ENCODE measurements at places on chromosomes 5 and 9.

DNA sequence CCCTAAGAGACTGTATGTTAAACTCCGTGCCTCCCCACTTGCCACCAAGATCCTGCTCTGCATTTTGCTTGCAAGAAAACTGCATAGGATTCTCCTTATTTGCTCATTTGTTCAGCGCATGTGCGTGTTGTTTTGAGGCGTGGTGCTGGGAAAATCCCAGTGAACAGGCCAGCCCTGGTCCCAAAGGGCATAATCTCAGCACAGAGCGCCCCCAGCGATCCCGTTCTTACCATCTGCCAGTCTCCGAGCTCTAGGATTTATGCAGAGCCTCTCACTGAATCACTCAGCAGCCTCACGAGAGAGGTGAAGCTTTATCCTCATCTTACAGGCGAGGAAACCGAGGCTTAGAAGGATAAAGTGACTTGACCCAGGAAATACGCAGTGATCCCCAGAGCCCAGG lies 11.5 kb downstream of the PRRX2 start:
- DNase-seq: no peak

DNA sequence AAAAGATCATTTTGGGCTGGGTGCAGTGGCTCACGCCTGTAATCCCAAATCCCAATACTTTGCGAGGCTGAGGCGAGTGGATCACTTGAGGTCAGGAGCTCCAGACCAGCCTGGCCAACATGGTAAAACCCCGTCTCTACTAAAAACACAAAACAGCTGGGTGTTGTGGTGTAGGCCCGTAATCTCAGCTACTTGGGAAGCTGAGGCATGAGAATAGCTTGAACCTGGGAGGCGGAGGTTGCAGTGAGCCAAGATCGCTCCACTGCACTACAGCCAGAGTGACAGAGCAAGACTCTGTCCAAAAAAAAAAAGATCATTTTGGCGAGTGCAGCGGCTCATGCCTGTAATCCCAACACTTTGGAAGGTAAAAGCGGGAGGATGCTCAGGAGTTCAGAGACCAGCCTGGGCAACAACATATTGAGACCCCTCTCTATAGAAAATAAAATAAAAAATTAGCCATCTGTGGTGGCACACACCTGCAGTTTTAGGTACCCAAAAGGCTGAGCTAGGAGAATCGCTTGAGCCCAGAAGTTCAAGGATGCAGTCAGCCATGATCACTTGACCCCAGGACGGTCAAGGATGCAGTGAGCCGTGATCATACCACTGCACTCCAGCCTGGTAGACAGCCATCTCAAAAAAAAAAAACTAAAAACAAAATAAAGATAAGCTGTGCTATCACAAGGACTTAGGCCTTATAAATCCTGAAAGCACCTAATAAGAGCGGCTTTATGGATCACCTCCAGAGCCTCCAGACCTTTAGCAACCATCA lies 16.2 kb downstream of the PPP2CA start:
- DNase-seq: no peak

DNA sequence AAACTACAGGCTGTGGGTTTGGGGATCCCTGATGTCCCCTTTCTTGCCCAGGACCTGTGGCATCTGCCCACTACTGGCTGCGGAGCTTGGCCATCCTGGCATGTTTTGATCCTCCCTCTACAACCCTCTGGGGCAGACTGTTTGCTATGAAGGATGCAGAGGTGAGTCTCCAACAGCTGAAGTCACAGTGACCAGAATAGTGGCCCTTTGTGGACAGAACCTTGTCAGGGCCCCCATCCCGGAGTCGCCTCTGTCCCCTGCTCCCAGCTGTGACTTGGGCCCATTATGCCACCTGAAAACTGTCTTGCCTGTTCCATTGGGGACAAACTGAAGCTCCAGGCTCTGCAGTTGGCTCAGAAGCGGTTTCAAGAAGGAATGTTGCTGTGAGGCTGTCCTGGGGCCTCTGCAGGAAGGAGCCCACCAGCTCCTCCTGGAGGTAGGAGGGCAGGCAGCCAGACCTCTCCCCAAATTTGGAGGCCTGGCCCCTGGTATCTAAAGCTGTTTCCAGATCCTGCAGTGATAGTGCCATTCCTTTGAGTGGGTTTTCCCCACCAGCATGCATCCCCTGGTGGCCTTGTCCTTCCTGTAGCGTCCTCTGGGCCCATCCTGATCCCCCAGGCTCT lies 93.3 kb downstream of the BARX1 start:
- DNase-seq: no peak

DNA sequence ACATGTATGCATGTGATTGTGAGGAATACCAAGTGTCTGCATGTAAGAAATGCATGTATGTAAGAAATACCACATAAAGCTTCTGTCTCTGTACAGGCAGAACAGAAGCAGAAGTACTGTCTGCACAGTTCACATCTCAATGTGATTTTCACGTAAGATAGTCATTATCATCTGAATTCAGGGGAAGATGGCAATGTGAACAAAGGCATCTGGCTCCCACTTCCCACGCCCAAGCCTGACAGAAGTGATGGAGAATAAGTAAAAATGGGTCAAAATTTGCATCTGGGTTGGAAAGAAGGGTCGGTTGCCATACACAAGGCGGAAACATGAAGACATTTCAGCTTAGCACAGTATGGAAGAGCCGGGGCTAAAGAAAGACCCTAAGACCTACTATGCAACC lies 71.7 kb downstream of the SUSD1 start:
- DNase-seq: no peak

- DNase-seq: no peak
Measured at GRCh38 chr5:171673328-171673727, 112.3 kb upstream of the SMIM23 start.
